Activated CD4-positive, alpha-beta T cell treated with anti-CD3 and anti-CD28 coated beads, Interleukin-2, amount 10 ng/mL, durations not matched to agents 24 days and 14 days (primary cell): ENCODE measurements at places on chromosomes 1 and 21. TPM values are rescaled to one million over a fixed set of nuclear protein-coding genes. Genes with fewer than 3 reads are reported as not detected.

Gene SUSD4
- total RNA-seq: not detected in 2 replicates

Gene IFI44L
- total RNA-seq: 23.5 and 26.0 TPM in 2 replicates

Gene PDZK1
- total RNA-seq: 0.16 TPM in 1 of 2 replicates, not detected in the other

Gene CHD1L
- 72.9 and 80.3 TPM in 2 replicates for total RNA-seq

Gene AK4
- 135 and 138 TPM in 2 replicates for total RNA-seq

Gene TMEM81
- 3.6 and 3.7 TPM in 2 replicates for total RNA-seq
